T-helper 17 cell (primary cell): ENCODE measurements at places on chromosomes 1 and 21.
A peak's percentile ranks its signal among the peaks of the same experiment; 100 is the strongest.

- no peak for DNase-seq
Measured at GRCh38 chr21:36799869-36800268, 101.0 kb downstream of the SIM2 start.

DNA sequence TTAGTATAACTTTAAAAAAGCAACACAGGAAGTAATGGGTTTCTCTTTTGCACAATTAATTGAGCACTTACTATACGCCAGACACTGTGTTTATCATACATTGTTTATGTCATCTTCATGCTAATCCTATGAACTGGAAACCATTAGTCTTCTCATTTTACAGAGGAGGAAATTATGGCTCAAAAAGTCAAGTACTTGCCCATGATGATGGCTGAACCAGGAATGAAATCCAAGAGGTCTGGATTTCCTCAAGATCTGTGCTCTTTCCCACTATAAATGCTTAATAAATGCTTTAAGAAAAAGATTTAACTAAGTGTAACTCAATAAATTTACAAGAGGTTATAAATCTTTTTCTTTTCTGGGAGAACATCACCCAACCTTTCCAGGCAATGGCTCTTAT, 303.7 kb upstream of the RRP15 start:
- DNase-seq, result no peak

- DNase-seq, result no peak
Measured at GRCh38 chr1:27306892-27307761, 14.8 kb upstream of the TMEM222 start.

DNA sequence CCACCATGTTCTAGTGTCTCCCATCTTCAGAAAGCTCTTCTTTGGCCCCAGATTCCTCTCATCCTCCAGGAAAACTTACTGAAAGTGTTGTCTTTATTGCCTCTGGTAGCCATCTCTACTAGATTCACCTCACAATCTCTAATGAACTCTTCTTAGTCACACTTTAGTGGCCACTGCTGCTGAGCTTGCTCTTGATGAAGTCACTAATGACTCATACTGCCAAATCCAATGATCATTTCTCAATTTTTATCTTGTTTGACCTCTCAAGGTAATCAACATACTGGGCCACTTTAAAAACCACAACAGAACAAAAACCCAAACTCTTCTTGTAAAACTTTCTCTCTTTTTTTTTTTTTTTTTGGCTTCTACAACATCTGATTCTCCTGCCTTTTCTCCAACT, 196.4 kb downstream of the LHX8 start:
- DNase-seq, result no peak

GRCh38 chr1:89607156-89607555, 25.8 kb upstream of the LRRC8C start:
- no peak for DNase-seq

GRCh38 chr1:56574794-56575193, 4.6 kb downstream of the PLPP3 start:
- no peak for DNase-seq

DNA sequence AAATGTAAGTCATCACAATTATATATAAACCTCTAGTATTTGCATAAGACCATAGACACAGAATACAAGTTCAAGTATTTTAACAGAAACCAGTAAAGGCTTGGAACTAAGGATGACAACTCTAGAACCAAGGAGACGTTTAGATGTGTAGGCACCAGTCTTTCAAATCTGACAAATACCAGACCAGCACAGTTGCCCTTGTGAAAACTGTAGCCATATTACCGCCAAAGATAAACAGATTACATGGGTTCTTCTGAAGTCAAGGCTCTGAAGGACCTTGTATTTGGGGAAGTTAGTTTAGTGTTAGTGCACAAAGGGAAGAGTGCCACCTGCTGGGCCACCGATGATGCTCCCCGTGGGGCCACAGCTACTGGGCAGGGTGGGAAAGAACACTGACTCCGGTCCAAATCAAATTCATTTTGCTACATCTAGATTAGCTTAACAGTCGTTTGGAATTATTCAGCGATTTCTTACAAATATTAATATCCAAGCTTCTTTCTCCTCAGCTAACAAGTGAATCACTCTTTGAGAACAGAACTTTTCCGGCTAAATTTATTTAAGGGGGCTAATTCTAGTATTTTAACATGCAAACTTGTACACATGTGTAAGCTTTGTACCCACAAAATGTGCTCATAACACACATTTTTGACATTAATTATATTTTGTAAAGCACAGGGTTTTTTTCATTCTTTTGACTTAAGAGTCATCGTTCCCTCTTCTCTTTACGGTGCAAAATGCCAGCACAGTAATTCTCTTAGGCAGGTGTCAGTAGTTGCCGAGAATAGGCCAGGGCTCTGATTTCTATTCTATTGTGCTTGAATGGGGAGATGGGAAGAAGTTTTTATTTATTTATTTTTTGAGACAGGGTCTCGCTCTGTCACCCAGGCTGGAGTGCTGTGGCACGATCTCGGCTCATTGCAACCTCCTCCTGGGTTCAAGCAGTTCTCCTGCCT, 8.0 kb upstream of the NIBAN1 start:
- DNase-seq, result peak; percentile 64

GRCh38 chr21:46067505-46068201, 30.3 kb upstream of the COL6A2 start:
- DNase-seq, result no peak

- no peak for DNase-seq
Measured at GRCh38 chr1:41260768-41261167, 18.7 kb upstream of the SCMH1 start.

GRCh38 chr1:174358344-174358743, 89.4 kb upstream of the GPR52 start:
- DNase-seq, result no peak

DNA sequence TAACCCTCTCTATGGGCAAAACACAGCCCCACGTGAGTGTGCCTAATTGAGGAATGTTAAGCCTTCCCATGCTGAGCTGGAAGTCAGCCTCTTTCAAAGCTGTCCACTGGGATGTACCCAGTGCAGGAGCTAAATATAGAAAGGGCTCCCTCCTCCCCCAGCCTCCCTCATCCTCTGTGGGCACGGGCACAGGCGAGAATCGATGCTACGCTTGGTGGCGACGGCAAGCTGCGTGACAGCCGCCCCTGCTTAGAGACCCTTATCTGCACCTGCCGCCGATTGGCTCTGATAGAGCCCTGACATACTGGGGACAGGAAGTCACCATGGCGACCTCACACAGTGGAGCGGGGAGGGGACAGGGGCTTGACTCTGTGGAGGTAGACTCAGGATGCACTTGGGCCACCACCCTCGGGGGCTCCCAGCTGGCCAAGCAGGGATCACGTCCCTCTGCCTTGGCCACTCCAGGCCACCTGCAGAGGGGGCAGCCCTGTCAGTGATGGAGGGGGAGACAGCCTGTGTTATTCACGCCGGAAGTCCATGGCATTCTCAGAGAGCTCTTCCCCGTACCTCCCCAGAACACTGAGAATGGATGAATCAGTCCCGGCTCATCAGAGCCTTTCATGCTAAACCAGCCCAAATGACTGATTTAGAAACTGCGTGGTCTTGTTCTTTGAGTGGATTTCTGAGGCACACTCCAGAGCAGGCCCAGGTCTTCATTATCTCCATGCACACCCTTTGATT, 84.8 kb downstream of the KCND3 start:
- DNase-seq, result no peak

- no peak for DNase-seq
Measured at GRCh38 chr1:53462769-53463501, 3.7 kb downstream of the DMRTB1 start.

GRCh38 chr1:197100677-197101076, 33.6 kb upstream of the F13B start:
- DNase-seq, result no peak

DNA sequence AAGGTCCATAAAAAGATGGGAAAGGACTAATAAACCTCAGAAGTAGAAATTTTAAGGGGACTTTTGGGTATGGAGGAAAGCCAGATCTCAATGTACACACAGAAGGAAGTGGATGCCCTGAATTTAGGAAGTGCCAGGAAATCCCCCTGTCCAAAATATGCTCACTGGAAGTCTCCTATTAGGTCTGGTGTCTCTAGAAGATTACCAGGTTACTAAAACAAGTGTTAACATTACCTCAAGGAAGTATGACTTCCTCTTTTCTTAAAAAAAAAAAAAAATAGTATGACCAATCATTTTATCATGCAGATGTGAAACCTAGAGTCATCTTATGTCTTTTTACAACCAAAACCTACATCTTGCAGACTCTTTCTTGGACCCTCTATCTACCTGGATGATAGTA, 30.7 kb downstream of the CD58 start:
- DNase-seq, result no peak

DNA sequence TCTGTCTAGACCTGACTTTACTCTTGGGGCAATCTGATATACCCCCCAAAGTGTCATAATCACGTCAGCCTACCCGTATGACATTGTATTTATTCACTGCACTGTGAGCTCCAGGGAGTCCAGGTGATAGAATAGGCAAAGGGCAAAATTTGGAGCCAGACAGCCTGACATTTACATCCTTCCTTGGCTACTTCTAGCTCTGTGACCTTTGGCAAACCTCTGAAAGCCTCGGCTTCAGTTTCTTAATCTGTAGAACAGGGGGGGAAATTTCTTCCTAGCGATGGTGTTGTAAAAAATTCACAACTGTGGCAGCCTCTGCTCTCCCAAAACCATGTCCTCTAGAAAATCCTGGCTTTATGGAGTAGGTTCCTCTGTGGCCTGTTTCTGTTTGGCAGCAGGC, 240.9 kb downstream of the KIF26B start:
- DNase-seq, result no peak

- no peak for DNase-seq
Measured at GRCh38 chr1:228747301-228747935, 12.1 kb downstream of the RHOU start.

DNA sequence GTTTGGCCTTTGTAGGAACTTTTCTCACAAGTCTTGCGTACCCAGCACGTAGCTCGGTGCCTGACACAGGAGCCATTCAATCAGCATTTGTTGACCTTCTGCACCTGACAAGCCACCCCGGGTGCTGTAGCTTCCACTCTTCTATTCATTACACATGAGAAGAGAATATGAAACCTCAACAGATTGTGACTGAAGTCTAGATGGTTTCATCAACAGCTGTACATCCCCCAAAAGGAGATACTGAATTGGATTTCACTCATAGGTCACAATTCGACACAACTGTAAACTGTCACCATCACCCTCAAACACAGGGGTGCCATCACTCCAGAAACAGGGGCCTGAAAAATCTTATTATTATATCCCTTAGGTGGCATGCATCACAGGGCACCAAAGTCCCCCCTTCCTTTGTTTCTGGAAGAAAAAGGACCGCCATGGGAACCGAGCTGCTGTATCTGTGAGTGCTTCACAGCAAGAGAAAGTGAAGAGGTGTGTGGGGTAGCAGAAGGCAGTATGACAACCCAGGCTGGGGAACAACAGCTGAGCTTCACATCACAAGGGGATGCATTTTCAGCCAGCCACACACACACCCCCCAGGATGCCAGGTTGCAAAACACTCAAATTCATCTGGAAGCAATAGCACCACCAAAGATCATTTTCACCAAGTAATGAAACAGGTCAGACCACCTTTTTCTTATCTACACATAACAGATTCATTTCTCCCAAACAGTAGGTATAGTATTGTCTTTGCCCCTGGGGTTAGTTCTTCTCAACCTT, 225.7 kb downstream of the TOMM20 start:
- no peak for DNase-seq

- no peak for DNase-seq
Measured at GRCh38 chr21:25986928-25987327, 183.6 kb downstream of the APP start.

GRCh38 chr1:210233495-210234328, 1.1 kb downstream of the SERTAD4 start:
- no peak for DNase-seq

DNA sequence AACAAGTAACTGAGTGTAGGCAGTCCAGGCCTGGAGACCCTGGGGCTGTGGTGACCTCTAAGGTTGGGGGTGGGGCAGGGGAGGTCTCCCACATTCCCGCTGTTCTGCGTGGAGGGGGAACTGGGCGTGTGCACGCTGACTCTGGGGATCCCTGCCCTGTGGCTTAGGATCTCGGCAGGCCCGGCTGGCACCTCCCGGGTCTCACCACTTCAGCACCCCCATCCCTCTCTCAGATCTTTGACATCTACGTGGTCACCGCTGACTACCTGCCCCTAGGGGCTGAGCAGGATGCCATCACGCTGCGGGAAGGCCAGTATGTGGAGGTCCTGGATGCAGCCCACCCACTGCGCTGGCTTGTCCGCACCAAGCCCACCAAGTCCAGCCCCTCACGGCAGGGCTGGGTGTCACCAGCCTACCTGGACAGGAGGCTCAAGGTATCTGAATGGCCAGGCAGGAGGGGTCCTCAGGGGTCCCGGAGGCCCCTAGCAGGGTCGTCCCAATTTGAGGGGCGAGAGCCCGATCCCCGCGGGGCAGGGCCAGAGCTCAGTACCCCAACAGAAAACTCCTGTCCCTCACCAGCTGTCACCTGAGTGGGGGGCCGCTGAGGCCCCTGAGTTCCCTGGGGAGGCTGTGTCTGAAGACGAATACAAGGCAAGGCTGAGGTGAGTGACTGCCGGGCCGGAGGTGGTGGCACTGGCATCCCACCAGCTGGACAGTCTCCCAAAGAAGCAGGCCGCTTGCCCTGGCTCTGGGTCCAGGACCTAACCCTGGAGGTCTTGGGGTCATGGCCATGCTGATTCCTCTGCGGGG, 68.7 kb downstream of the TRIM11 start:
- peak; percentile 7 for DNase-seq

- no peak for DNase-seq
Measured at GRCh38 chr1:87508247-87508787, 179.6 kb downstream of the LMO4 start.

GRCh38 chr1:164602480-164603093, 43.6 kb downstream of the PBX1 start:
- no peak for DNase-seq

- no peak for DNase-seq
Measured at GRCh38 chr1:76086597-76086996, 12.1 kb downstream of the ST6GALNAC3 start.
